ENCODE measurements at places on chromosomes 12 and 14.

DNA sequence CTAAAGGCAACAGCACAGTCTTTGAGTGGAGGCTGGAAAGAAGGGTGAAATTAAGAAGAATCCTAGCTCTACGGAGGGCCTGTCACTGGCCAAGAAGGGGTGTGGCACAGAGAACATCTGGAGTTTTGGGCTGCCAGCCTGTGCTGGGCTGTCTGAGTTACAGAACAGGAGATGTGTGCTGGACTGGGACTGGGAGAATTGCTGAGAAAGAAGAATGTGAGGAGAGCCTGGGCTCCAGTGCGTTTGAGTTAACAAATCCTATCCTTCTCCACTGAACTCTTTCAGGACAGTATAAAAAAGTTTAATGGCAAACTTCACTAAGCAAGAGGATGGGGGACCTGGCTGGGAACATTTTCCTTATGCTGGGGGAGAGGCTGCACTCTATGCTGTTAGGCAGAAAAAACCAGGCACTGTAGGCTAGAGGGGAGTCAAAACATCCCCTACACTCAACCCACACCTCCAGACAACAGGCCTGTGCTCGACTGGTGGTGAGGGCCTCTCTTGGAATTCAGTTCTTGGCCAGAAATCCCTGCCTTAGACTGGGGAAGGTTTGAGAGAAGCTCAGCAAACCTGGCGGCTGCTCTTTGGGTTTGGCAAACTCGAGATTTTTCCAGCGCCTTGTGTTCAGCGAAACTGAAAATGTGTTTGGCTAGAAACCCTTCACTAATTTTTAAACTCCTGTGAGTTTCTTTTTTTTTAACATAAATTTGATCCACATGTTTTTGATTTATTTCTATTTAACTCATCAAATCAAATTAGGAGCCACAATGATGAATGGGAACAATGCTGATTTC, 217.3 kb downstream of the MON2 start:
- no peak for DNase-seq

DNA sequence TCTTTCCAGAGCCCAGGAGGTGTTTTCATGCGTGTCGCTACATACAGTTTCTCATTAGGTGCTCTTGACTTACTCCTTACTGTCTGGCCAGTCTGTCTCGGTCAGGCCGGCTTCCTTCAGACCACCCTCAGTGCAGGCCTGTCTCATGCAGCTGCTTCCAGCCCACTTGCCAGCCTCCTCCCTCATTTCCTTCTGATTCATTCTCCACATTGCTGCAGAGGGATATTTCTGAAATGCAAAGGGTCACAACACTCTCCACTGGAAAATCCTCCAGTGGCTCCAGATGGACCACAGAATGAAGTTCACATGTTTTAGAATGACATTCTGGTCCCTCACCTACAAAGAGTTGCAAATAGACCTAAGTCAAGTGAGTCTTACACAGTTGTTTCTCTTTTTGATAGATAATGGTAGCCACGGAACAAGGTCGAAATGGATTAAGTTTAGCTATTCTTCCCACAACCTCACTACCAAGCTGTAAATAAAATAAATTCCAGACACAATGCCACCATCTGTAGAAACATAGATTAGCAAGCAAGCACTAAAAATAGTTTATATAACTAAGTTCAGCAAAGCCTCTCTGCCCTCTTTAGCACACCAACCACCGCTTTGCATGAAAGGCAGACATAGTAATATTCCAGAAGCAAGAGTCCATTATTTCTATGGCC, 146.9 kb downstream of the ESR2 start:
- no peak for DNase-seq

GRCh38 chr12:124481772-124482566, 85.4 kb downstream of the NCOR2 start:
- no peak for DNase-seq

DNA sequence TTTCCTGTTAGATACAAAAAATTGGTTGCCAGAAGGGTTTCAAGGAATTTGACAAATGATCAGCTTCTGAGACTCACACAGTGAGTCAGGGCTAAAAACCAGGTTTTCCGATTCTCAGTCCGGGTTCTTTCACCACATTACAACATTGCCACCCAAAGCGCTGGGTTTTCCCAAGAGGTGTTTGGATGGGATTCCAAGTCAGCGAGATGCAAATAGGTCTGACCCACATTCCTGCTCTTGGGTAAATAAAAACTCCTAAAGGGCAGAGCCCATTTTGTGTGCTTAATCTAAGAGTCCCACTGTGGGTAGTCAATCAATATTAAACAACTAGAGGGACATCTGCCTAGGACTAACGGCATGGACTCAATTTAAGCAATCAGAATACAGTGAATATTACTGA, 5.4 kb upstream of the RIC8B start:
- no peak for DNase-seq

- no peak for DNase-seq
Measured at GRCh38 chr12:45464699-45465098, 248.8 kb downstream of the ANO6 start.

DNA sequence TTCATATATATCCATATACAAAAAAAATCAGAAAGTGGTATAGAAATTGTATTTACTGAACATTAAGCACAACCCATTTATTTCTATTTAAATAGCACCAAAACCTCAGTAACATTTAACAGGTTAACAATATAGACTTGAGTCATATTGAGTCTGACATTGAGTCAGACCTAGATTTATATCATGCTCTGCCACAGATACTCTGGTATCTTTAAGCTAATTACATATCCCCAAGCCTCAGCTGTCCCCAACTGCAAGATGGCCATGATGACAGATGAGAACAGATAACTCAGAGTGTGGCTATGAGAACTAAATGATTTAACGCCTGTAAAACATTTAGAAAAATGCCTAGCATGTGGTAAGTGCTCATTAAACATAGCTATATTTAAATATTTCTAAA, 40.3 kb downstream of the IFNG start:
- DNase-seq = no peak

GRCh38 chr12:52915637-52916036, 10.8 kb upstream of the KRT8 start:
- no peak for DNase-seq

GRCh38 chr12:23028158-23028802, 403.3 kb downstream of the ETNK1 start:
- no peak for DNase-seq

DNA sequence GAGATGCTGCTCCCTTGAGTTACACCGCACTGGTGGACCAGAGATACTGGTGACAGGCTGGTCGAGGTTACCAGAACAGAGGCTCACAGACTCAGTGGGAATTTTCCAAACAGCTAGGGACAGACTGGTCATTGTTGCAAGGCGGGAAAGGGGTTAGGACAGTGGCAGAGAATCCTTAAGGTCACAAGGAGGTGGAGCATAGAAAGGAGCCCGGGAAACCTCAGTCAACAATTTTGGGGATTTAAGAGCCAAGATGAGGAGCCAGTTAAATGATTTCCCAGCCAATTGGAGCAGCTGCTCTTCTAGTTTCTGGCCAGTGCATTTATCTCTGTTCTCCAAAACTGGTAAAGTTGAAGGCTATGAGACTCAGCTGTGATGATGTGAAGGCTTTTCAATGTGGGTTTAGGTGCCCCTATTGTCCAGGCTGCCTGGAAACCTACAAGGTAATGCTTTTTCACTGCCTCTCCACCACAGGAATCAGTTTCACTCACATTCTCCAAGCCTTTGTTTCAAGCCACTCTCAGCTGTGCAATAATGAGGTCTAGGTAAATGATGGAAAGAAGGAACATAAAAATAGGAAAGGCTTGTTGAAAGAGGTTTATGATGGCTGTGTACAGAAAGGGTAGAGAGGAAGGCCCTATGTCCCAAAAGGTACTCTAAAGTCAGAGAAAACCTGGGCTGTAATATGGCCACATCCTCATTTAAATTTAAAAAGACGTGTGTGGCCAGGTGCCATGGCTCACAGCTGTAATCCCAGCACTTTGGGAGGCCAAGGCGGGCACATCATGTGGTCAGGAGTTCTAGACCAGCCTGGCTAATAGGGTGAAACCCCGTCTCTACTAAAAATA, 7.0 kb upstream of the TNS2 start:
- no peak for DNase-seq

DNA sequence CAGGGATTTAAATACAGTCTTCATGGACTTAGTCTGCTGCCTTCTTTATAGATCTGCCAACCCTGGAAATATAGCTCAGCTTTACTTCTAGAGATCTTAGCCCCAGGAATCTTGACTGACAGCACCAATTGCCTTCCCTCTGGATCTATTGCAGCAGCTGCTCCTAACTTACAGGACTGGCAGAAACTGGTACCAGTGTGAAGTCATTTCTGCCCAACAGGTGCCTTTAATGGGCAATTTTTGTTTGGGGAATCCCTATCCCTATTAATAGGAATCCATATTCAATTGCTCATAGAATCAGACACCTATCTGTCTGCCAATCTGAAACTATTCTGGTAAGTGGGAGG, 27.2 kb downstream of the SPX start:
- no peak for DNase-seq

- no peak for DNase-seq
Measured at GRCh38 chr12:51695241-51696010, 104.4 kb downstream of the SCN8A start.

- DNase-seq = no peak
Measured at GRCh38 chr12:49866859-49867569, 24.1 kb upstream of the BCDIN3D start.

- no peak for DNase-seq
Measured at GRCh38 chr12:68854554-68854953, 46.6 kb downstream of the MDM2 start.

- no peak for DNase-seq
Measured at GRCh38 chr14:65208548-65208947, 106.2 kb upstream of the MAX start.

GRCh38 chr12:49696723-49697122, 10.5 kb downstream of the FMNL3 start:
- no peak for DNase-seq

GRCh38 chr12:47610686-47611252, 95.1 kb downstream of the RPAP3 start:
- no peak for DNase-seq

GRCh38 chr12:131583090-131583712, 127.7 kb upstream of the SFSWAP start:
- DNase-seq = no peak

DNA sequence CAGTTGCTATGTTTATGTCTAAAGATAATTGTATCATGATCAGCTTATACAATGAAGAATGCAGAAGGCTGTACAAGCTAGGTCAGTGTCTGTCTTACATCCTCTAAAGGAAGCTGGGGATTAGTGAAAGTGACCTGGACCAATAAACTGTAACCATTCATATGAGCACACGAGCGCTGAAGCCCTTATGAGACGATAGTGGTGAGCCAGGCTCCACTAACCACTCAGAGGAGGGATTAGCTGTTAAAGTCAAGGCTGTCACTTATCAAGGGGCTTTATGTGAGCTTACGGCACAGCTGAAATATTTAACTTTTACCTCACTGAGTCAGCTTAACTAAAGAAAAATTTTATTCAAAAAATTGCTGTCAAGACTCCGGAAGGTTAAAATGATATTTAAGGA, 30.3 kb downstream of the NDUFA12 start:
- DNase-seq = no peak

DNA sequence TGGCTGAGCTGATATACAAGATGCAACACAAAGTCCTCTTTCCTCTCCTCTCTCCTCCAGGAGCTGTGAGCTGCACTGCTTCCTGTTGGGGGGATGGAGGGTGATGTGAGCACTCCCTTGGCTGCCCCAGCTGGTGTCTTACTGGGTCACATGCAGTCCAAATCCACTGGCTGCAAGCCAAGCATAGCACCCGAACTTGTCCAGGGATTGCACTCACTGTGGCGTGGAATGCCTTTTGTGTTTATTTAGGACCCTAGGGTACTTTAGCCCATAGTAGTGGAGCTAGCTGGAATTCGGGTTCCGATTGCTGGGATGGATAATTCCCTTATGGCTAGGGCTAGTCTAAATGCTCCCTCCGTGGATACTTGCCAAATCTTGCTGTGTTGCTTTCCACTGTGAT, 424.9 kb upstream of the SYT1 start:
- DNase-seq = no peak

- DNase-seq = no peak
Measured at GRCh38 chr14:103509864-103510723, 12.5 kb downstream of the CKB start.

DNA sequence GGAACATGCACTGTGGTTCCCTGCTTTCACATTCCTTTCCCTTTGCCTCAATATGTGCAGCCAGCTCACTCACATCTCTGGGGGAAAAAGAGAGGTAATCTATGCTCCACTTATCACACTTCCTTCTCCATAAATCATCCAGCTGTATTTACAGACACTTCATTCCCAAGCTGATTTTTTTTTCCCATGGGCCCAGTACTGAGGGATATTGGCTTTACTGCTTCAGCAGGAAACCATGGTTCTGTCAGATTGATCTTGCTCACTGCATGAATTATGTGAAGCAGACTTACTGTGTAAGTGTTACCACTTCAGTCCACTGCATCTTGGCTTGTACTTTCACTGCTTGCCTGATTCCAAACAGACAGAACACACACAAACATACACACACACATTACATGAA, 555.6 kb downstream of the CCER1 start:
- DNase-seq = no peak

DNA sequence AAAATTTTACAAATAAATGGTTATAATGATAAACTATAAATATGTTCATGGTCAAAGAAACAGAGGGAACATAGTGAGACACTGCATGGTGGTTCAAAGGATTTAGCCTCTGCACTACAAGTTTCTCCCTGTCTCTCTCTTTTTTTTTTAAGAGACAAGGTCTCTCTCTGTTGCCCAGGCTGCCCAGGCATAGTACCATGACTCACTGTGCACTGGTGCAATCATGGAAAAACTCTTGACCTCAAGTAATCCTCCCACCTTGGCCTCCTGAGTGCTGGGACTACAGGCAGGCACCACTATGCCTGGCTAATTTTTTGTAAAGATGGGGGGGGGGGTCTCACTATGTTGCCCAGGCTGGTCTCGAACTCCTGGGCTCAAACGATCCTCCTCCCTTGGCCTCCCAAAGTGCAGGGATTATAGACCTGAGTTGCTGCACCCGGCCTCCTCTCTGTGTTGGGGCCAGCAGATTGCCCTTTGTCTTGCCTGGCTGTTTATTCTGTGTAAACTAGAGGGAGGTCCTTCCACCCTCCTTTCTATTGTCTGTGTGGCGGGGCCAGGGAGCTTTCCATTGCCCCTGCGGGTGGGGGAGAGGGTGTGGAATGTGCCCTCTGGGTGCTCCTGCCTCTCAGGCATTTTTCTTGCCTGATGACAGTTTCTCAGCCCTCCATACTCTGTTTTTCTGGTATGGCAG, 22.1 kb downstream of the MTHFD1 start:
- DNase-seq = no peak

DNA sequence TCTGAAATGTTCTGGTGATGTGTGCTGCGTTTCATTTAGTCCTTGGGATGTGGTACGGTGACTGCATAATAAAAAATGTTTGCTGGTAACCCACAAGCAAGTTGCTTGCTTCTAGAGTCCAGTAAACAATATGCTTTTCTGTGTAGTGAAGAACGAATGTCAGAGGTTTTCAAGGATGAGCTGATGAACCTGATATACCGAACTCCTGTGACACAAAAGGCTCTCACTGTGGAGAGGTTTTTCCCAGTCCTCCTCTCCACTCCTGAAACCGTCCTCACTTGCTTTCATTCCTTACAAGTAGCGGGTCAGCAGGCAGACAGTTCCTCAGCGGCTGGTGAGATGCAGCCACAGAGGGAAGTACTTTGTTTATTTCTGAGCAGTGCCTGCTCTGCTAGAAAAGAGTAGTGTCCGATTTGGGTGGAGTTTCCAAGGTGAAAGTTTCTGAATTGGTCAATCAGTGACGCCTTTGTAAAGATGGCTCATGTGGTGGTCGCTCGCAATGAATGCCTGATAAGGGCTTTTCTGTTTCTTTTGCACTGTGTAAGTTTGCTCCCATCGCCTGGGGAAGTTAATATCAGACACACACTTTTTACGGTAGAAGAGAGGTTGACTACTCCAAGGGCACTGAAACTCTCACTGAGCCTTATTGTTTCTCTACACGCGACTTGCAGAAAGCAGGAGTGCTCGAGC, 3.0 kb downstream of the ETV6 start:
- DNase-seq = no peak
